ENCODE measurements at places on chromosomes 6 and 20.

- DNase-seq: peak; percentile 66
Measured at GRCh38 chr6:87391334-87391733, 16.4 kb upstream of the CFAP206 start.

DNA sequence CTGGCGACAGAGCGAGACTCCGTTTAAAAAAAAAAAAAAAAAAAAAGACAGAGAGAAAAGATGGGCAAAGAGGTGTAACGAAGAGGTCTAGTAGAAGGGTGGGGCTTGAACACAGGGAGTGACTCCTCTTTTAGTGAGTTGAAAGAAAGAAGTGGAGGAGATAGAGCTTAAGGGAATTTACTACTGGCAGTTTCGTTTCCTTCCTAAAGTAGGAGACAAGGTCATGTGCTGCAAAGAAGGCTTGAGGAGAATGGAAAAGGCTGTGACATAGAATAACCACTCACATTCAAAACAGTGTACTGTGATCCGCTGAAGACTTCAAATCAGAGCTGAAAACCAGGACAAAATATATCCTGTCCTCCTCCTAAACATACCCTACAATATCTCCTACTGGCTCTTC is 63.8 kb upstream of the EIF2S2 start:
- no peak for DNase-seq

DNA sequence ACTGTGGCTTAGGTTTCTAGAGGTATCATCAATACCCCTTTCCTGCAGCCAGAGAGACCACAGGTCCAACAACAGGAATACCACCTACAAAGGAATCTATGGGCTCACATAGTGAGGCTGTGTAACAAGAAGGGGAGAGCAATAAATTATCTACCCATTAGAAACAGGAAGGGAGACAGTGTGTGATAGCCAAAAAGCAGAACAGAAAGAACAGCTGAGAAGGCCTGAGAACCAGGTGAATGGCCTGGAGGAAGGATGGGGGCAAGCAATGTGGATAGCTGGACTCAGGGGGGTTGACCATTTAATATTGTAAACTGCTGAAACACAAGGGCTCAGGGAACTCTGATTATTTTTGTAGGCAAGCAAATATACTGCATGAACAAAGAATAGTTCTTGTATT is 628.2 kb downstream of the COL12A1 start:
- DNase-seq: no peak

DNA sequence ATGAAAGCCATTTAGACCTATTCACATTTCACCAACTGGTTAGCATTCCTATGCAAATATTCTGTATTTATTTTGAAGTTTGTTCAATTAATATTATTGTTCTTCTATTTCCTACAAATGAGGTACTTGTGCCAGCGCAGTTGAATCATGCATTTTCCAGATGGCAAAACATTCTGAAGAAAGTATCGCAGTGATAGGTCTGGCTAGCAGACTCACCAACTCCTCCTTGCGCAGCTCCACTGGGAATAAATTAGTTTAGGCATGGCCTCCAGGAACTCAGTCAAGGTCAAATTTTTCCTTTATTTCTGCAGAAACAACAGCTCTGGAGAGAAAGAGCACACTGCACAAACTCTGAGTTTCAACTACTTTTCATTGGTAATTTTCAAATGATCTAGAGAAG is 437.7 kb downstream of the COL12A1 start:
- no peak for DNase-seq

- no peak for DNase-seq
Measured at GRCh38 chr6:11943060-11943459, 69.1 kb upstream of the HIVEP1 start.

DNA sequence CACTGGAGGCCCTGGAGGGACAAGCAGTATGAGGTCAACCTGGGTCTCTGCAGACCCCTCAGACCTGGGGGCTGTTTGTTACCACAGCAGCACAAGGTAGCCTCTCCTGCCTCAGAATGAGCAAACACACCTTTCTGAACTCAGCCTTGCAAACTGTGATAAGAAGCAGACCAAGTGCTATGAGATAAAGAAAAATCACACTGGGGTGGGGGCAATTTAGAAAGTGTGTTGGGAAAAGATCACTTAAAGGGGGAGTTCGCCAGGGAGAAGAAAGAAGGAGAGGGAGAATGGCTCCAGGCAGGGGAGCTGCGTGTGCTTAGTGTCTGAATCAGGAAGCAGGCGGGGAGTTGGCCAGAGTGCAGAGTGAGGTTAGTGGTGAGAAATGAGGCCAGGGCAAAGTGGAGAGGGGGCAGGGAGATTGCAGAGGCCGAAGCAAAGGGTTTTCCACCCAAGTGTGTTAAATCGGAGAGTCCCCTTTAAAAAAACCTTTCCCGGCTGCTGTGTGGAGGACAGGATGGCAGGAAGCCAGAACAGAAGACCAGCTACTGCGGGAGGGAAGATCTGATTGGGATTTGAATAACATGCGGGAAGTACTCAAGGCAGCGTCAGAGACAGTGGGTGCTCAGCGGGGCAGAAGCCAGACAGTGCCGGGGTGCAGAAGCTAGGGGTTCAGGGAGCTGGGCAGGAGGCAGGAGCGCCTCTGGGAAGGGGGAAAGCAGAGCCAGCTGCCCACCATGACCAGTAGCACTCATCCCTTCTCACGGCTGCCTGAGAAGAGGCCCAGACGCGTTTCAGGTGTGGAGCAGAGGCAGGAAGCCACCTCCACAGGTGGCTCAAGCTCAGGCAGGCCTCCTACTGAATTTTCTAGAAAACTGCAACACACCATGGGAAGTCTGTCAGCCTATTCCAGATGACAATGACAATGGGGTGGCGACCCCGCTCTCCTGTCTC is 9.0 kb downstream of the ADA start:
- peak; percentile 42 for DNase-seq

- DNase-seq: no peak
Measured at GRCh38 chr6:10272591-10272990, 142.3 kb downstream of the TFAP2A start.

GRCh38 chr6:20814494-20814893 is 280.2 kb downstream of the CDKAL1 start:
- DNase-seq: no peak

DNA sequence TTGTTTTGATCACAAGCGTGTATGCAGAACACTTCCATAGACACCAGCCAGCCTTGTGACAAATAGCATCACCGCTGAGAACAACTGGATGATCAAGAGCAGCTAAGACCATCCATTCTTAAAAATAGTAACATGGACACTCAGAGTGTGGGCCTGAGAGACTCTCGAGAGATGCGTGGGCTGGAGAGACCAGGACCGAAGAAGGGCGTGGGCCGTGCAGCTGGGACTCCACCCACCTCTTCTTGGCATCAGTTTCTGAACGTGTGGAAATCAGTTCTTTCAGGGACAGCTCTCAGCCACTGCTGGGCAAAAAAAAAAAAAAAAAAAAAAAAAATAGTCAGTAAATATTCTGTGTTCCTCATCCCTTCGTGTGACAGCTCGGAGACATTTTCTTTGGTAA is 314.5 kb upstream of the CDH4 start:
- no peak for DNase-seq

DNA sequence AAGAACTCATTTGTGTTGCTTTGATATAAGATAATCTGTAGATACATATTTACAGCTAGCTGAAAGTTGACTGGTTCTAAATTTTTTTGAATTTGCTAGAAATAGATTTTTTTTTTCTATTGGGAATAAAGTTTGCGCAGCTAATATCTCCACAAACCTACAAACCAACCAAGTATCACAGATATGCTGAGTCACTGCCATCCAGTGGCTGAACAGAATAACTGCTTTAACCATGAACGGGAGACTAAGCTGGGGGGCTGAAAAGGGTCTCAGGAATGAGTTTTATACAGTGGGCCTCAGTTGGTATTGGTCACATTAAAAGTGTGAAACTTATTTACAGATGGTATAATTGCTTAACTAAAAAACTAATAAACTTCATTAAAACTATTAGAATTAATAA is 326.7 kb upstream of the CNR1 start:
- DNase-seq: peak; percentile 33

- no peak for DNase-seq
Measured at GRCh38 chr20:6466075-6466810, 301.2 kb upstream of the BMP2 start.

DNA sequence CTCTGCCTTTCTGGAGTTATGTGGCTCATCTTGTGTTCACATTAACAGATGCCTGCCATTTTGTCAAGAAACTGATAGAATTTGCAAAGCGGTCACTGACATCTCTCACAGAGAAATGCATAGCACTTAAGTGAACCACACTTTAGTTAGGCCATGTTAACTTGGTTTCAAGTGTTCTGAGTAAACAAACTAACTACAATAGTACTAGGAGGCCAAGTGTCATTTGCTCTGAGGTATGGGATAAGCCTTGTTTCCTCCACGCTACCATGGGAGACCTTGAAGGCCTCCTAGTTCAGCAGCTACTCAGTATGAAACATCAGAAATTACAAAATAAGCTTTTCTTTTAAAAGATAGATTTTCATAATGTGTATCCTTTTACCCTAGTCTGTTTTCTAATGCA is 143.5 kb upstream of the MARCKS start:
- no peak for DNase-seq

Measured in NAMALWA (cell line).